ENCODE measurements at places on chromosomes 11 and 22. TPM values are rescaled to one million over a fixed set of nuclear protein-coding genes. Genes with fewer than 3 reads are reported as not detected.

DNA sequence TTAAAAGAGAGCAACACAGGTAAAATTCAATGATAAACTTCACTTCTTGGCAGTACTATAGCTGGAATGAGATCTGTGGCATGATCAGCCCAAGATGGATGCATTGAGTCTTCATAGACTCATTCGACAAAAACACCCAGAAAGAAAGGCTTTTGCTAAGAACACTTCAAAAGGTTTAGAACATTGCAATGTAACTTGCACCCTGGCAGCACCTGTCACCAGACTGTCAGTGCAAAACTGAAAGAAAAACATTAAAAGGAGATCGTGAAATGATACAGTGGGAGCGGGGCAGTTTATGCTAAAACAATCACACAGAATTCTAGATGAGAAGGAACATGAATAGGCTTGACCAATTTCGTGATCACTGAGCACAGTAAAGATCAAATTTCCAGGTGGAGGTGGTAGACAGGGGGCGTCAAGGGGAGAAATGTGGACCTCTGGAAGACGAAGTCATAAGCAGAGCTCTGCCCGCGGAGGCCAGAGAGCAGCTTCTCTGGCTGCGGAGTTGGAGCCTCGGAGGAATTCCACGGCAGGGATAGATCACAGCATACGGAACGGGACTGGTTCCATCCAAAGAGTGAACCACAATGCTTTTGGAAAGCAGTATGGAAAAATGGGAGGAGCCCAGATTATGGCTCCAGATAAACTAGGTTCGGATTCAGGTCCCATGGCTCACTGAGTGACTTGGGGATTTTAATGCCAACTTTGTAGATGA is 11.9 kb downstream of the VSIG10L2 start:
- no peak for DNase-seq

DNA sequence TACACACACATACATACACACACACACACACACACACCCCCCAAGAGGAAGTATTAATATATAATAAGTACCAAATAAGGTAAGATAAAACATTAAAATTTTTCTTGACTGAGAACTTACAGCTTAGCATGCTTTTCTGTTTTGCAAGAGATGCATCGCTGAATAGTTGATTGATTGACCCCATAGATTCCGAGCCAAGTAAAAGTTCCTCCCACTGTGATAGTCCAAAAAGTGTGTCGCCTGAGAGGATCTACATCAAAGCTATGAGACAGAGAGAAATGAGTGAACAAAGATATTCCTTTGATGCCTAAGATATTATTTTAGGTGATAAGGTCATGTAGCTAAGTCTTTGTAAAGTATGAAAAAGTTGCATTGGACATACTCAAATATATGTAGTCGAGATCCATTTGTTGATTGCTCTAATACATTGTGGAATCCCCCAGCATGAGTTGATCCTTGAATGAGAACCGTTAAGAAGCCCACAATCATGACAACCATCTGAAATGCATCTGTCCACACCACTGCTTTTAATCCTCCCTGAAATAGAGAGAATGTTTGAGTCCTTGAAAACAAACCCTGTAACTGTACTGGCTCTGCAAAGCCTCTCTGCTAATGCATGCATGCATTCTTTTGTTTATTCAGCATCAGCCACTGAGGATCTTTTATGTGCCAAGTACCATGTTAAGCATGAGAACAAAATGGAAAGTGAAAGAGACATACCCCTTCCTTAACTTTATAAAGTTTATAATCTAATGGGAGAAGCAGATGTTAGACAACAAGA is 18.3 kb downstream of the SLC5A12 start:
- no peak for DNase-seq

BDNF gene
- total RNA-seq, result 3.4 TPM

DNA sequence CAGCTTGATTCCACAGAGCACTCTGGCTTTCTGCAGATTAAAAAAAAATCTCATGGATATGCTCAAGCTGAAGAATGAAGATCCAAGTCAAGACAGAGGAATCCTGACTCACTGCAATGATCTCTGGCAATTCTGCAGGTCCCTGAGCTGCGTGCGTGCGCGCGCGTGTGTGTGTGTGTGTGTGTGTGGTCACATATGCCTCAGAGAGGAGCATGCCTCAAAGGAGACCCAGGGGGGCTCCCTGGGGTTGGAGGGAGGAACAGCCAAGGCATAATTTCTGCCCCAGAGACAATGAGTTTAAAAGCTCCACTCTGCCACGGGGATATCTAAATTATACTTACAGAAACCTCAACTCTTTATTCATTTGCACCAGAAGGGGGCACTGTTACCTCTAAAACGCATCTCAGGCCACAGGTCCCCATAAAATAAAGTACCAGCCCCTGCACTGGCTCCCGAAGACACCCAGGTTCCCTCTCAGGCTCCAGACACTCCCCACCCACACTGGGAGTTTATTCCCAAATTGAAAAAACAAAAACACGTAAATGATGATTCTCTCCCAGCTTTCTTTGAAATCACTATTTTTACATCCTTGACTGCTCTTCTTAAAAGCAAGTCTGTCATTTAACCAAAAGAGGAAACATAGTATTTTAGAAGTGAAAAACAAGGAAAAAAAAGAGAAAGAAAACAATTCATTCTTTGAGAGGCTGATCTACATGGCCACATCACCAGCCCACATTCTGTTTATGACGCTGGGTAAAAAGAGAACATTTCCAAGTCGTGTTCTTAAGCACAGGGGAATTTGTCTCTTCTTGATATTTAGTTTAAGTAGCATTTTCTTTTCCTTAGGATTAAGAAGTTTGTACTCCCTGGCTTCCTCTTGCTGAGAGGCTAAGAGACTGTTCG is 401.0 kb downstream of the LARGE1 start:
- no peak for DNase-seq

DNA sequence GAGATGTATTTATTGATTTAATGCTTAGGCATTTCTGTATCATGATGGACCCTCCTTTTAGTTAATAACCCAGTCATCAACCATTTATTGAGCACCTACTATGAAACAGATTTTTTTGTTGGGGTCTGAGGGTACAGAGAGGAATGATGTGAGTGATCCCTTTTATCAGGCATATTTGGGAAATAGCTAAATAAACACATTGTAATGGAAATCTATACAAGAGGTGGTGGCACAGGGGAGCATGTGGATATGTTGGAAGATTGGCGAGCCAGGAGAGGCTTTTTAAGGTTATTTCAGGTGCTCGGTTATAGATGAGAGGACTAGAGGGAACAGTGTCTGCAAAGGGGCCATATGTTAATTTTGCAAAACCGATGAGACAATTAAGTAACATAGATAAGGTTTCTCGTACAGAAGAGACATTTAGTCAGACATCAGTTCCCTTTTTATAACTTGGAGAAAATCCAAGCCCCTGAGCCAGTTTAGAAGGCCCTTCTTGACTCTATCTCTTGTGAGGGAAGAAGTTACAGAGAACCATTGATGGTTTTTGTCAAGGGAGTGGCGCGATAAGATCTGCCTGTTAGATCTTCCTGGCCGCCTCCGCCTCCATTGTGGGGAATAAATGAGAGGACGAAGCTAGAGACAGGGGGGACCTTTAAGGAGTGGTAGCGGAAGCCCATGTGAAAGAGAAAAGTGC is 2.0 kb downstream of the ATXN10 start:
- no peak for DNase-seq

INSC gene
- total RNA-seq, result 1.1 TPM

SDHD gene
- 91.2 TPM for total RNA-seq

DNA sequence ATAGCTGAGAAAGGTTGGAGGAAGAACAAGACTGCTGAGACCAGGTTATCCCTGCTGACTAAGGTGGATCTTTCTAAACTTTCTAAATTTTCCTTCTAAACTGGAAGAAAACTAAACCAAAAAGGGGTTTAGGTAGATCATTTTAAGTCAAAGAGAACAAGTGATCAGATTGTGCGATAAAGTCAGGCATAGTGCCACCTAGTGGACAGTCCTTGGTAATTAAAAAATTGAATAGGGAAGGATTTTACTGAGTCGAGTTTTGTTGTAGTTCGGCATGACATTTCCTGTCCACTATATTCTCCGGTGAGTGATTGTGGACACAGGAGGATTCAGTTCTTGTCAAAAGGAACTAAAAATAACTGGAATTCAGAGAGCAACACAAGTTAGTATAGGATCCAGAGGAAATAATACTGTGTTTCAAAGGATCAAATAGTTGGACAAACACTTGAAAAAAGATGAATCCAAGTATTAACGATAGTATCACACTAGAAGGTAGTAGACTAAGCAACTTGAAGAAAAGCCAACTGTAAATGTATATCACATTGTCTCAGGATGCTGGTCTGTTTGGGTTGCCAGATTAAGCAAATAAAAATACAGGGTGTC is 1236.4 kb downstream of the FAM181B start:
- DNase-seq, result no peak

DNA sequence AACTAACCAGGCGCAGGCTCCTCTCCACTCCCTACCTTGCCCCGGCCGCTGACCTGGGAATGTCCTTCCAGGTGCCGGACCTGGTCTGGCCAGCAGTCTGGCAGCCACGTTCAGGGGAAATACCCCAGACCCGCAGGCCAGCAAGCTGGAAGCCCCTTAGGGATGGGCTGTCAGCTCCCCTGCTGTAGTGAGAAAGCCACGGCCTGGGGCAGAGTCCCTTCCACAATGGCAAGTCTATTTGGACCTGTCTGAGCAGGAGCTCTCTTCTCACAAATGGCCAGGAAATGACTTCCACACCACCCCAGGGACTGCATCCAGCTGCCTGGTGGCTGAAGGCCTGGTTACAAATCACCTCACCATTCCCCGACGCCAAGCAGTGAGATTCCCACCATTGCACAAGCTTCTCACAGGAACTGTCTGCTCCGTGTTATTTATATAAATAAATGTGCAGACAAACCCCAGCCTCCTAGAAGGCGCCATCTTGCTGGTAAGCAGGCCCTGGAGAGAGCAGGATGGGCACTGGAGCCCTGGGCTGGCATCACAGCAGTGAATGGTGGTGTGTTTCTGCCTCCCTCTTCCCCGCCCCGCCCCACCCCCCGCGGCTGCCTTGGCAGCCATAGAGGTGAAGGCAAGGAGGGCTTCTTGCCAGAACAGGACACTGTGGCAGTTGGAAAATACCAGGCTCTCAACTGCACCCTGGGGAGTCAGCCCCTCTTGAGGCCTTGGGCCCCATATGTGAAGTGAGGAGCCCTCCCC is 23.7 kb downstream of the RSPH14 start:
- DNase-seq, result no peak

- DNase-seq, result no peak
Observed at GRCh38 chr11:64879244-64879900, 951 bp upstream of the EHD1 start.

GRCh38 chr11:44382118-44382517 is 72.2 kb upstream of the ALX4 start:
- no peak for DNase-seq

- DNase-seq, result no peak
Observed at GRCh38 chr22:40855979-40856512, 393 bp downstream of the ST13 start.

SEC14L6 gene
- total RNA-seq, result 14.8 TPM

SVIP gene
- total RNA-seq, result 27.1 TPM

GRCh38 chr11:128985880-128986279 is 43.2 kb upstream of the TP53AIP1 start:
- no peak for DNase-seq

DNA sequence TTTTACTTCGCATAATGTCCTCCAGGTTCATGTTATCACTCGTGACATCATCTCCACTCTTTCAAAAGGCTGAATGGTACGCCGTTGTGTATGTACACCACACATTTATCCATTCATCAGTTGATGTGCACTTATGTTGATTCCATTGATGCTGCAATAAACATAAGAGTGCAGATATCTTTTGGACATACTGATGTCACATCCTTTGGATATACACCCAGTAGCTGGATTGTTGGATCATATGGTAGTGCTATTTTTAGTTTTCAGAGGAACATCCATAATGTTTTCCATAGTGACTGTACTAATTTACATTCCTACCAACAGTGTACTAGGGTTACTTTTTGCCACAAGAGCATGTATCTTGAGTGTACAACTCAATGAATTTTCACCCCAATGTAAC is 25.0 kb upstream of the NELL1 start:
- DNase-seq, result no peak

- no peak for DNase-seq
Observed at GRCh38 chr22:39727541-39727940, 157.0 kb downstream of the CACNA1I start.

C11orf86 gene
- total RNA-seq, result not detected

FOLR2 gene
- total RNA-seq, result 28.1 TPM

DNA sequence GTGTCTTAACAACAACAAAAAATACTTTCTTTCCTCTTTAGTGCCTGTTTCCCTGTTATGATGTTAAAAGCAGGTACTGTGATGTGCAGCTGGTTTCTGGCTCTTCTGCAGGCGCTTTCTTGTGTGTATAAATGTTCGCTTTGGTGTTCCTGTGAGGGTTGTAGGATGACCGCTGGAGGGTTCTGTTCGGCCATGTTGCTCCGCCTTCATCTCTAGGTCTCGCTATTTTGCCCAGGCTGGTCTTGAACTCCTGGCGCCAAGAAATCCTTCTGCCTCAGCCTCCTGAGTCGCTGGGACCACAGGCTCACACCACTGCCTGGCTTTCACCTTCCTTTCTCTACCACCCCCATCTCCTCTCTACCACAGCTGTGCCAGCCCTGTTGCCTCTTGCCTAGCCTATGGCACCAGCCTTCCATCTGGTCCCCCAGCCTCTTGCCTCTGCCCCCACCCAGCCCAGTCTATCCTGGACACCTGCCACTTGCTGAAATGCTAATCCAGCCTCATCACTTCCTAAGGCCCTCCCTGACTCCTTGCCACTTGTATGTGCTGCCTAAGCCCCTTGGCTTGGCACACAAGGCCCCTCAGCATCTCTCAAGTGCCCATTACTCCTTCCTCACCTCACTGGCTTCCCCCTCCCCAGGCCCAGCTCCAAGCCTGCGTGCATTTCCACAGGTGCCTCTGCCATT is 5.5 kb downstream of the LRRC74B start:
- no peak for DNase-seq

MAML2 gene
- 31.5 TPM for total RNA-seq

DNA sequence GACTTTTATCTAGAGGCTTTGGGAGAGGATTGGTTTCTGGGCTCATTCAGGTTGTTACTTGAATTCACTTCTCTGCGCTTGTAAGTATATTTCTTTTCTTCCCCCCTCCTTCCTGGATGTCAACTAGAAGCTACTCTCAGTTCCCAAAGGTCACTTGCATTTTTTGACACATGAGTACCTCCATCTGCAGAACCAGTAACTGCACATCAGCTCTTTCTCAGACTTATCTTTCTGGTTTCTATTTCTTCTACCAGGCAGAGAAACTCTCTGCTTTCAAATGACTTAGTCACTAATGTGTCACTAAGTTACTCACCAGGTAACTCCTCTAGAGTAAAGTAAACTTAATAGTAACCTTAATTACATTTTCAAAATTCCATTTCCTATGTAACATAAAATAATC is 773.0 kb upstream of the LUZP2 start:
- no peak for DNase-seq

DNA sequence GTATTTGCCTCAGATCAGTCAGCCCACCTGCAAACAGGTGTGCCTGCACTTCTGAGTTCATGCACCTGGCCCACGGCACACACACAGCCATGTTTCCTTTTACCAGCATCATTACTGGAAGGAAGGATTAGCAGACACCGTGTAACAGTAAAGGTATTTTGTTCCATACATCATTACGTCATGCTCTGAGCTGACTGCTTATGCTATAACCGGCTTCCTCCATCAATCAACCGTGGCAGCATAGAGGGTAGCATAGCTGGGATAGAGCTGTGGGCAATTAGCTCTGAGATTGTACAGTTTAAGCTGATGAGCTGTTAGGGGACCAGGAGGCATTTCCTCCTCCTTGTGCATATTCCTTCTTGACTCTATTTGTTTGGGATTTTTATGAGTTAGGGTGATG is 102.4 kb downstream of the ME3 start:
- no peak for DNase-seq

AQP11 gene
- 0.18 TPM for total RNA-seq

Data from lower lobe of right lung (tissue), 2 donors.